Neural crest cell (in vitro differentiated cells): ENCODE measurements at places on chromosomes 12 and 14. TPM values are rescaled to one million over a fixed set of nuclear protein-coding genes. Genes with fewer than 3 reads are reported as not detected.

DNA sequence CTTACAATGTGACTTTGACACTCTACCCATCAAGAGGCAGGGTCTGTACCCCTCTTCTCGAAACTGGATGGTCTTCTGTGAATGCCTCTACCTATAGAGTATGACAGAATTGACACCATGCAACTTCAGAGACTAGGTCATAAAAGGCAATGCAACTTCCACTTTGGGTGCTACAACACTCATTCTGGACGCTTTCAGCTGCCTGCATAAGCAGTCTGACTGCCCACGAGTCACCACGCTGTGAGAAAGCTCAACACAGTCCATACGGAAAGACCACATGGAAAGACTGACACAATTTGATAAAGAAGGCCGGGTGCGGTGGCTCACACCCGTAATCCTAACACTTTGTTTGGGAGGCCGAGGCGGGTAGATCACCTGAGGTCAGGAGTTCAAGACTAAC is 14.9 kb downstream of the SLC7A7 start:
- no peaks in the 10 kb centered on the region for H3K4me1 ChIP-seq
- H3K36me3 ChIP-seq = no peaks in the 10 kb centered on the region
- H3K4me3 ChIP-seq = no peak overlapping the region

Gene GPD1
- 0.16 and 0.49 TPM in 2 replicates for total RNA-seq

Gene LPAR5
- not detected in 2 replicates for total RNA-seq

Gene MANSC4
- not detected in 2 replicates for total RNA-seq

GRCh38 chr14:99777951-99778350 is 15.3 kb upstream of the EML1 start:
- no peak overlapping the region for H3K27ac ChIP-seq
- peaks cover 2% of the 10 kb centered on the region for H3K36me3 ChIP-seq
- peaks cover 13% of the 10 kb centered on the region for H3K27me3 ChIP-seq
- no peak overlapping the region for H3K4me3 ChIP-seq

DNA sequence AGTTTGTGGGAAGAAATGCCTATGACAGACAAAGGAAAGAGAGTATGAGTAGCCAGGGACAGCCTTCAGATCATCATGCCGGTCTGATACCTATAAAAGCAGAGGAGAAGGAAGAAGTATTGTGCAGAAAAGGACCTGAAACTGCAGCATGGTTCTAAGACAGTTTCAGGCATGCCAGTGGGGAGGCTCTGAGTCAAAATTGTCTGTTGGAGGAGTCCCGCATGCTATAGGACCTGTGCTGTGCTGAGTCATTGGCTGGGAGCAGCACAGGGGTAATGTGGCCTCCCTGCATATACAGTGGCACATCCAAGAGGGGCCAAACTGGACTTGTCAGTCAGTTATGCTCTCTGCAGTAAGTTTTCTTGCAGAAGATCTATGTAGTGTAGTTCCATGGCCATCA is 40.7 kb downstream of the NEUROD4 start:
- no peak overlapping the region for H3K27ac ChIP-seq
- H3K27me3 ChIP-seq = peaks cover 3% of the 10 kb centered on the region
- peaks cover 15% of the 10 kb centered on the region for H3K4me1 ChIP-seq
- no peak for DNase-seq
- no peaks in the 10 kb centered on the region for H3K36me3 ChIP-seq
- no peak overlapping the region for H3K4me3 ChIP-seq

Gene CCDC88C
- total RNA-seq = 44.6 and 44.7 TPM in 2 replicates

GRCh38 chr12:7907009-7907408 is 29.0 kb downstream of the SLC2A3 start:
- H3K36me3 ChIP-seq = no peaks in the 10 kb centered on the region
- no peaks in the 10 kb centered on the region for H3K27me3 ChIP-seq
- DNase-seq = peak; percentile 5
- H3K4me1 ChIP-seq = peaks cover 15% of the 10 kb centered on the region
- H3K4me3 ChIP-seq = no peak overlapping the region
- no peak overlapping the region for H3K27ac ChIP-seq

Gene C12orf50
- total RNA-seq = 0.30 and 0.37 TPM in 2 replicates

DNA sequence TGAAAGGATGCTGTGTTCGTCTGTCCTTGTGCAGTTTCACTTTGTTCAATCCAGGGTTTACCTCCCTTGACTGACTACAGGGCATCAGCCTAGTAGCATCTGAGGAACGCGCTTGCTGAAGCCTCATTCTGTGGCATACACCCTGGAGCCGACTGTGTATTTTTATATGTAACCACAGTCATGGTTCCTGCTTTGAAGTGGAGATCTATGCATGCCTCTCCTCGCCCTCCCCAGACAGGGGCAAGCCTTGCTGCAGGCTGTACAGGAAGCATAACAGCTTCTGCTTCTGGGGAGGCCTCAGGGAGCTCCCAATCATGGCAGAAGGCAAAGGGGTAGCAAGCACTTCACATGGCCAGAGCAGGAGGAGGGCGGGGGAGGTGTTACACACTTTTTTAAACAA is 262.1 kb downstream of the BCL11B start:
- H3K27ac ChIP-seq = no peak overlapping the region
- no peaks in the 10 kb centered on the region for H3K4me1 ChIP-seq
- no peak for DNase-seq
- H3K36me3 ChIP-seq = no peaks in the 10 kb centered on the region
- no peaks in the 10 kb centered on the region for H3K27me3 ChIP-seq

- H3K4me3 ChIP-seq = no peak overlapping the region
- H3K27ac ChIP-seq = peak overlapping the region; percentile 62
- no peaks in the 10 kb centered on the region for H3K27me3 ChIP-seq
- no peaks in the 10 kb centered on the region for H3K36me3 ChIP-seq
- no peak for DNase-seq
- H3K4me1 ChIP-seq = peaks cover 57% of the 10 kb centered on the region
These were observed 36.3 kb upstream of the PNMA1 start for GRCh38 chr14:73750531-73750901.

Gene MYF6
- not detected in 2 replicates for total RNA-seq

DNA sequence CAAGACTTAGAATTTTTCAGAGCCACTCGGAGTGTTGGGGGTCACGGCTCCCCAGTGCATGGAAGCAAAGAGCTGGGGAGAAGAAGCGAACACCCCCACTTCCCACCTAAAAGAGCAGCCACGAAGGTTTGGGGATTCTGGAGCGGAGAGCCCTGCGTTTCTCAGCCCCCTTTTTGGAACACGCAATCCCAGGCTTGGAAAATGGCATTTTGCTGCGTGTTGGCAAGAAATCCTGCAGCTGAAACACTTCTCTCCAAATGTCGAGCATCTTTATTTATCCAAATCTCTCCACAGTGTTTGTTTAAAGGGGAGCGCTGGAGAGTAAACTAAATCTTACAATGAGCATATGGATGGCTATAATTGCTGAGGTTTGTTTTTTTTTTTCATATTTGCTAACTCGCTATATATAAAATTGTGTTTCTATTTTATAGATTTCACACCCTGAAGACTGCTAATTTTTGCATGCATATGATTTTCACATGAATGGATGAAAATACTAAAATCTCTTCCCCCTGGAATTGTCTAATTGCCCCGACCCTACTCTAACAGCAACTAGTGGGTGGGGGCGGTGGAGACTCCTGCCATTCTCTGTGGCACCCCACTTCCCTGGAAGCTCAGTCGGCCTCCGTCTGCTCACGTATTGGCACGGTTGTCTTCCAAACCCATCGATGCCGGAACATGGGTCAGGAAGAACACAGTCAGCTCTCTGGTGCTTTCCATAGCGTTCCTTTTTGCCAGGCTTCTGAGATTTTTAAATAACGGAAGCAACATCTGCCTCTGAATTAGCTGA is 120.5 kb downstream of the GCH1 start:
- no peak overlapping the region for H3K27ac ChIP-seq
- DNase-seq = no peak
- H3K36me3 ChIP-seq = no peaks in the 10 kb centered on the region
- H3K27me3 ChIP-seq = no peaks in the 10 kb centered on the region
- H3K4me1 ChIP-seq = peaks cover 5% of the 10 kb centered on the region

Gene GDF3
- total RNA-seq = not detected in 2 replicates

GRCh38 chr14:59147007-59147406 is 41.5 kb upstream of the DAAM1 start:
- H3K36me3 ChIP-seq = no peaks in the 10 kb centered on the region
- H3K27me3 ChIP-seq = no peaks in the 10 kb centered on the region
- no peak overlapping the region for H3K4me3 ChIP-seq
- no peak for DNase-seq

DNA sequence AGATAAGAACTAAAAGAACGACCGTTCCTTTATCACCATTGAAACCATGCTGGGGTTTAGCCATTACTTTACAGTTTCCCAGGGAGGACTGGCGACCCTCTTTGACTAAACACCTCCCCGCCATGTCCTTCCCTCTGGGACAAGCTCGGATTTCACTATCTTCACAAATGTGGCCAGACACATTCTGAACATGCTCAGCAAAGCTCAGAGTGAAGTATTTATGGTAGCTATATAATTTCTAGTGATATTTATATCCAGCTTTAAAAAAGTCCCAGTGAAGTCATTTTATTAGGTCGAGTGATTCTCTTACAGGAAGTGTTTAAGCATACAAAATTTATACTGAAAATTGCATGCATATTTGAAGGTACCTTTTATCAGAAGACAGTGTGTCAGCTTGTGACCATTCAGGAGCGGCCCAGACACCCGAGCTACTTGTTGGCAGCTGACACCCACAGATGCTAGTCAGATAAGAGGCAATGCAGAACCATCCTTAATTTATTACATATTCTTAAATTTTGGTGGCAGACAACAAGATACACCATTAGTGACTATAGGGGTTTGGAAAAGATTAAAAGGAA is 36.8 kb downstream of the NIN start:
- no peak for DNase-seq
- peaks cover 16% of the 10 kb centered on the region for H3K36me3 ChIP-seq
- no peak overlapping the region for H3K4me3 ChIP-seq

GRCh38 chr14:68469208-68469713 is 323.6 kb downstream of the ZFP36L1 start:
- no peaks in the 10 kb centered on the region for H3K36me3 ChIP-seq
- peak overlapping the region; percentile 13 for H3K4me3 ChIP-seq
- no peaks in the 10 kb centered on the region for H3K27me3 ChIP-seq
- H3K4me1 ChIP-seq = peaks cover 70% of the 10 kb centered on the region
- H3K27ac ChIP-seq = peak overlapping the region; percentile 83
- DNase-seq = no peak

DNA sequence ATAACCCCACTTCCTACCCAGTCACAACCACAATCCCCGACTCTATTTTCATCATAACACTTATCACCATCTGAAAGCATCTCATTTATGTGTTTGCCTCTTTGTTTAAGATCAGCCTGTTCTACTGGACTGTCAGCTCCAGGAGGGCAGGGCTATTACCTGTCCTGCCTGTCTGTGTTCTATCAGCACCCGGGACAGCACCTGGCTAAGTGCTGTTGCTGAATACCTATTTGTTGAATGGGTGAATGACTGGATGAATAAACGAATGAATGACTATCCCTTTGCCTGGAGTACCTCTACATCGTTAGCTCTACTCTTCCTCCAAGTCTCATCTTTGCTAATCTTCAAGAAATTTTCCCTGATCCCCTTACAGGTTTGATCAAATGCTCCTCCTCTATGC is 69.0 kb downstream of the WSCD2 start:
- peaks cover 52% of the 10 kb centered on the region for H3K27me3 ChIP-seq
- H3K4me3 ChIP-seq = no peak overlapping the region
- DNase-seq = no peak
- no peaks in the 10 kb centered on the region for H3K36me3 ChIP-seq
- H3K27ac ChIP-seq = no peak overlapping the region

GRCh38 chr12:91441993-91442952 is 259.7 kb upstream of the DCN start:
- H3K27me3 ChIP-seq = no peaks in the 10 kb centered on the region
- H3K4me3 ChIP-seq = no peak overlapping the region
- no peak overlapping the region for H3K27ac ChIP-seq
- DNase-seq = no peak

Gene RERG
- total RNA-seq = 0.61 and 1.1 TPM in 2 replicates

- H3K4me3 ChIP-seq = no peak overlapping the region
- H3K4me1 ChIP-seq = no peaks in the 10 kb centered on the region
- H3K27me3 ChIP-seq = no peaks in the 10 kb centered on the region
- H3K27ac ChIP-seq = no peak overlapping the region
- peaks cover 8% of the 10 kb centered on the region for H3K36me3 ChIP-seq
- DNase-seq = no peak
These were observed 106.4 kb downstream of the GPR135 start for GRCh38 chr14:59358784-59359183.

DNA sequence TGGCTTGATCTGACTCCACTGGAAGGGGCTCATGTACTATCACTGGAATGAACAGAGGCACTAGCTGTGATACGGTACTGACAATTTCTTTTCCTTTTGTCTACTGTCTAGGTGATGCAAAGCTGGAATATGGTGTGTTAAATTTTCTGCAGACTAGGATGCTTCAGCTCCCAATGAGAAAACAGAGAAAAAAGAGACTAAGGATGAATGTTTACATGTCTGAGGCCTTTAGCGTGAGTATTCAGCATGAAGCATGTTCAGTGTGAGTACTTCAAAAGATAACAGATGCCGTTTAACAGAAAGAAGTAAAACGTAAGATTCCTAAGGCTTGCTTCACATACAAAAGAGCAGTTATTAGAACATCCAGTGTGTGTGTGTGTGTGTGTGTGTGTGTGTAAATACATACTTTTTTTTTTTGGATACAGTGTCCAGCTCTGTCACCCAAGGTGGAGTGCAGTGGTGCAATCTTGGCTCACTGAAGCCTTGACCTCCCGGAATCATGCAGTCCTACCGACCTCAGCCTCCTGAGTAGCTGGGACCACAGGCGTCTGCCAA is 92.3 kb upstream of the FERMT2 start:
- no peaks in the 10 kb centered on the region for H3K27me3 ChIP-seq
- peaks cover 17% of the 10 kb centered on the region for H3K36me3 ChIP-seq
- H3K4me3 ChIP-seq = no peak overlapping the region

Gene TAS2R31
- 2.1 and 2.5 TPM in 2 replicates for total RNA-seq

Gene TEX52
- 0.25 TPM in 1 of 2 replicates, not detected in the other for total RNA-seq

DNA sequence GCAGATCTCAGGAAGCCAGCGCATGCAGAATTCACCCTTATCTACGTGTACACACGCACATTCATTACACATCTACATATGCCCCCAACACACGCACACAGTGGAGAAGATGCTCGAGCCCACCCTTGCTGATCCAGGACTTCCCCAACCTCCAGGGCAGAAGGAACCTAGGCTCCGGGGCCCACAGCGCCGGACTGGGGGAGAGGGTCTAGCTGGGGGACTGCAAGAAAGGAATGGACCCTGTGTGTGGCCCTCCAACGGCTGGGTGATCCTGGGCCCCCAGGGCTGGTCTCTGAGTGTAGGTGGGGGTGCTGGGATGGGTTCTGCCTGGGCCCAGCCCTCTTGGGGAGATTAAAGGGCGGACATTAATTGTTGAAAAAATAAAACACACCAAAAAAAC is 128.1 kb upstream of the C14orf180 start:
- H3K27me3 ChIP-seq = peaks cover 69% of the 10 kb centered on the region
- no peak overlapping the region for H3K27ac ChIP-seq
- no peak overlapping the region for H3K4me3 ChIP-seq
- no peaks in the 10 kb centered on the region for H3K36me3 ChIP-seq
- no peaks in the 10 kb centered on the region for H3K4me1 ChIP-seq

Gene METTL3
- 90.7 and 96.6 TPM in 2 replicates for total RNA-seq

DNA sequence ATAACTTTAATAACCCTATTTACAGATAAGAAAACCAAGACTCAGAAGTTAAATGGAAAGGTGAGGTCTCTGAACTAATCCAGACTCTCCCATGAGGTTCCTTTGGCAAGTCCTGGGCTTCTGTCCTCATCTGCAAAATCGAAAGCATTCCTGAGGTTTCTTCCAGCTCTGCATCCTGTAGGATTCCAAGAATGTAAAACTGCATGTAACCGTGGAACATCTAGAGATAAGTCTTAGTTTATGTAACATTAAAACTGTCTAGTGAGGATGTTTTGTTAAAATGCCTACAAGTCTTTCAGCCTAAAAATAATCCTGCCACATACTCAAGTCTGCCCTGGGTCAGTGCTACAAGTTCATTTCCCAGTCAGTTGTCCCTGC is 7.3 kb upstream of the ITFG2 start:
- H3K27me3 ChIP-seq = no peaks in the 10 kb centered on the region
- no peak for DNase-seq
- H3K4me1 ChIP-seq = no peaks in the 10 kb centered on the region
- H3K27ac ChIP-seq = peak overlapping the region; percentile 37
- peaks cover 12% of the 10 kb centered on the region for H3K36me3 ChIP-seq
